Activated CD8-positive, alpha-beta memory T cell treated with anti-CD3 and anti-CD28 coated beads for 48 hours (primary cell): ENCODE measurements at places on chromosomes 6 and 20.

DNA sequence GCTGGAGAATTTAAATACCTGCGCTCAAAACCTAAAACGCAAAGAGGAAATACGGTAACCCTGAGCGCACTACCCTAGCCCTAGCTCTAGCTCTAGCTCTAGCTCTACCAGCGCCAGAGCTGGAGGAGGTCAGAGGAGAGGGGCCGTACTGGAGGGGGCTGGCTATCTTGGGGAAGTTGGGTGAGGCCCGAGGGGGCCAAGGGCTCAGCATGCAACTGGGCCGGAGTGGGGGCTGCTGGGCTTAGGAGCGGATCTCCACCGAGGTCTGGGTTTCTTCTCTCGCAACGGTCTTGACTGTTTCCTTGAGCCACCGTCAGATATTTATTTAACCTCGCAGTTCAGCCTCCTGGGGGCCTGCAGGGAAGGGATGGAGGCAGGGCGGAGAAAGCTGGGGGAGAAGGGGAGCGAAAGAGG lies 91.0 kb downstream of the NCR2 start:
- DNase-seq, result no peak

DNA sequence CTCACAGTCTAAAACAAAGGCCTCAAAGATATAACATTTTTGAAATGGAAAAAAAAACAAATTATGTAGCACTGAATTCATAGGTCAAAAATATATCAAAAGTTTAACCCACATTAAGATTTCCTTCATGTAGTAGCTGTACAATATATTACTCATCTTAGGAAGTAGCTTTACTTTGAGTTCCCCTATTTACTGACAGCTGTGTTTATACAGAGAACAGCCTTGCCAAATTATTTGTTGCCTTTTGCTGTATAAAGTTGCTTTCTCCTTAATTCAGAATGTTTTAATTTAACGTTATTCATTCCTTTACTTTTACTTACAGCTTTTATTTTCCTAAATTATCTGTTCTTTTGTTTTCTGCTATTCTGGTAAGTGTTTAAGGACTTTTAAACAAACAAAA lies 181.0 kb downstream of the COL12A1 start:
- DNase-seq, result no peak

DNA sequence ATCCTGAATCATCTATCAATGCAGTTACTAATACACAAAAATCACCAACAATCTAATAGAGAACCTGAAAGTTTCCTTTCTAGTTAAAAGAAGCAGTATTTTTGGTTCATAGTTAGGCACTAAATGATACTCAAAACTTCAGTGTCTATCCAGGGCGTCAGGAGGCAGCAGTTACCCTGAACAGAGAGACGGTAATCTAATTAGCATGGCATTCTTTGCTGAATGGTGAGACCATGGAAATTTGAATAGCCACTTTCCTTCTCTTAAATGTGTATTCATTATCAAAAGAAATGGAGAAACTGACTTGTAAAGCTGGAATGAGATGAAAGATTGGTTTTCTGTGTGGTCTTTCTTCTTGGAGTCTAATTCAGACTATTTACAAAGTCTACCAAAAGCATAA lies 146.6 kb upstream of the BMP5 start:
- no peak for DNase-seq

GRCh38 chr6:46201702-46202101 lies 30.9 kb upstream of the ENPP5 start:
- no peak for DNase-seq
